ENCODE measurements at places on chromosomes 12 and 14.

DNA sequence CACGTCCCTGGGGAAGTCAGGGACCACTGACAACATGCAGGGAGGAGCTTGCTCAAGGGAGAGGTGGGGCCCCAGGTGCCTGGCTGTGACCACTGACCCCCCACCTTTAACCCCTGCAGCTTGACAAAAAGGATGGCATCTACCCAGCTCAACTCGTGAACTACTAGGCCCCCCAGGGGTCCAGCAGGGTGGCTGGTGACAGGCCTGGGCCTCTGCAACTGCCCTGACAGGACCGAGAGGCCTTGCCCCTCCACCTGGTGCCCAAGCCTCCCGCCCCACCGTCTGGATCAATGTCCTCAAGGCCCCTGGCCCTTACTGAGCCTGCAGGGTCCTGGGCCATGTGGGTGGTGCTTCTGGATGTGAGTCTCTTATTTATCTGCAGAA, 26.3 kb downstream of the HIP1R start:
- no peak for DNase-seq

GRCh38 chr12:46884362-46884761, 58.6 kb upstream of the SLC38A4 start:
- no peak for DNase-seq

DNA sequence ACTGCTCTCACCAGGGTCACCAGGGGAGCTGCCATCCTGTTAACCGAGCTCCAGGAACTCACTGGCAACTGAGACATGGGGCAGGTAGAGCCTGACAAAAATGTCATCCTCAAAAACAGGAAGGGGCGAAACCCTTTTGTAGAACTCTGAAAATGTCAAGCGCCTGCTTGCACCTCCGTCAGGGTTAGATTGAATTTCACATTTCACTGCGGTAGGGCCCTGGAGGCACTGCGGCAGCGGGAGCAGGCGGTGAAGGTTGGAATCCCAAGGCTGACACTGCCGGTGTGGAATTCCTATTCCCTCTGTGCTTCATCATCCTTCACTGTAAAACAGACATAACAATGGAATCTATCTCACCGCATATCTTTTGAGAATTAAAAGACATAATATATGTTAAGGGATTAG, 142.8 kb upstream of the TMCC3 start:
- DNase-seq = no peak

GRCh38 chr14:64986648-64987437, at the start of gene FNTB:
TSS of gene FNTB (plus strand) at chr14:64986895. CDS start at chr14:64986954, 59 bp downstream.
- peak; percentile 87 for DNase-seq

- no peak for DNase-seq
These were observed 56.4 kb downstream of the PPP2R5E start for GRCh38 chr14:63486738-63487137.

DNA sequence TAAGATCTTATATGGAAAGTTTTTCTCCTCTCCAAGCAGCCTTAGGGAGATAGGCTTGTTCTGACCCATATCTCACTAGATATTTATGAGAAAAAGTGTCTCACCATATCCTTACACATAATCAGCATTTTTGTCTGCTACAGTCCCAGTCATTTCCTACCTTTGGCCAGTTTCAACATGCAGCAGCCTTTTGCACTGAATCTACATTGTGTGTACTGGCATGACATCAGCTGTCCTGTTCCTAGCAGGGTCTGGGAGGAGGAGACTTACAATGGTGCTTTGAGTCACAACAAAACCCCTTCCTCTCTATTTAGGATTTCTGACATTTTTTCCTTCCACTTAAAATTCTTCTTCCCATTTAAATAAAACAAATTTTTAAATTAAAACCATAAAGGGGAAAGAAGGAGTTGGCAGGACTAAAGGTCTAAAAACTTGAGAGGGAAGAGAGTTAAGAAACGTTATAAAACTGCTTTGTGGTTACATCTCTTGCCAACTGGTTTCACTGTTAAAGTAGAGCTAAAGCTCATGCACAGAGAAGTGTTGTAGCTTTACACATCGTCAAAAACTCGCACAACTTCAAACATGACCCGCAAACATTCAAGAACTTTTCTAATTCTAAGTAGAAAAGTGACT, 53.3 kb upstream of the CERS5 start:
- peak; percentile 58 for DNase-seq

DNA sequence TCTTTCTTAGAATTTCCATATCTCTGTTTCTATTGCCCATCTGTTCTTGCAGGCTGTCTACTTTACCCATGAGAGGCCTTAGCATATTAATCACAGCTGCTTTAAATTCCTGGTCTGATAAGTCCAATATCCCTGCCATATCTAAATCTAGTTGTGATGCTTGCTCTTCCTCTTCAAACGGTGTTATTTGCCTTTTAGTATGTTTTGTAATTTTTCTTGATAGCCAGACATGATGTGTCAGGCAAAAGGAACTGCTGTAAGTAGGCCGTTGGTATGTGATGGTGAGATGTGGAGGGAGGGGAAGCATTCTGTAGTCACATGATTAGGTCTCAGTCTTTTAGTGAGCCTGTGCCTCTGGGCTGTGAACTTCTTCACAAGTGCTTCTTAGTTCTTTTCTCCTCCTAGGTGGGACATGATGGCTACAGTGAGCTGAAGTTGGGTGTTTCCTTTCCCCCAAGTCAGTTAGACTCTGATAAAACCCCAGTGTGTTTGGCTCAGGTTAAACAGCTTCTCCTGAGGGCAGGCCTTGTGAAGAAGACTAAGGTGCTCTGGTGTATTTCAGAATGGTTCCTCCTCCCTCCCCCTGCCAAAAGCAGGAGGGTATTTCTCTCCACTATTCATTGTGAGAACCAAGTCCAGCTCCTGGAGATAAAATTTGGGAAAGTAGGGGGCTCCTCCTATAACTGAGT, 195.9 kb upstream of the PARP11 start:
- DNase-seq = no peak

GRCh38 chr12:65615118-65615517, 209.2 kb upstream of the HMGA2 start:
- no peak for DNase-seq

- no peak for DNase-seq
These were observed 11.1 kb upstream of the PSEN1 start for GRCh38 chr14:73125169-73125588.

- DNase-seq = no peak
These were observed 124.3 kb downstream of the AACS start for GRCh38 chr12:125189502-125189901.

DNA sequence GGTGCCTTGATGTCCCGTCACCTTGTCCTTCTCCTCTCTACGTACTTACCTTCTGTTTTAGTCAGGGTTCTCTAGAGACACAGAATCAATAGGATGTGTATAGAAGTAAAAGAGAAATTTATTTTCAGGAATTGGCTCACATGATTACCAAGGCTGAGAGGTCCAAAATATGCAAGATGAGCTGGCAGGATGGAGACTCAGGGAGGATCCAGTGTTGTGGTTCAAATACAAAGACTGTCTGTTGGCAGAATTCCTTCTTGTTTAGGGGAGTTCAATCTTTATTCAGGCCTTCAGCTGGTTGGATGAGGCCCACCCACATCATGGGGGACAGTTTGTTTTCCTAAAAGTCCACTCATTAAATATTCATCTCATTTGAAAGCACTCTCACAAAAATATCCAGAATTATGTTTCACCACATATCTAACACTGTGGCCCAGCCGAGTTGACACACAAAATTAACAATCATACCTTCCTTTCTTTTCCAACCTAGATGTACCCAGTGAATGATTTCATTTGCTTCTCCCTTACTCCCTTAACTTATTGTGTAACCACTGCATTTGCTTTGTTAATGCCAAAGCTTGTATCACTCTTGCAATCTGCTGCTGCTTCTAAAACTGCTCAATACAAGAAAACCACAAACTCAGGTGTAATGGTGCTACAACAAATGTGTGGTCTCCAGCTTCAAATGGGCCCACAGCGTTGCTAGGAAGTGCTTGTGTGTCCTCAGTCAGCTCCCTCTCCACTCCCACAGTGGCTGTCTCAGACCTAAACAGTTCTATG, 195.4 kb upstream of the ARHGAP5 start:
- no peak for DNase-seq

GRCh38 chr14:74824997-74825396, 50.9 kb downstream of the PROX2 start:
- no peak for DNase-seq

DNA sequence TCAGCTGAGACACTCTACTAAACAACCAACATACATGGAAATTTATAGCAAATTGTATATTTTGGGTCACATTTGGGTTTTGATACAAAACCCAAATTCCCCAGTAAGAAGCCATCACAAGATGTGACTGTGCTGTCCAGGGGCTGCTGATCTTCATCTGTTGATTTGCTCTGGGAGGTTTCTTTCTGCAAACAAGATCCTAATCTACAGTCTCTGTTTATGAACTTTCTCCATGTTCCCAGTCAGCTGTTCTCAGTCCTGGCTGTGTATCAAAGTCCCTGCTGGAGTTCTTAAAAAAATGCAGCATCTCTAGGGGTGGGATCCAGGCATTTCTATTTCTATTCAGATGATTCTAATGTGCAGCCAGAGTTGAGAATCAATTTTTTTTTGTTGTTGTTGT, 85.1 kb downstream of the ATP23 start:
- no peak for DNase-seq

- no peak for DNase-seq
These were observed 88.4 kb downstream of the DNAH10 start for GRCh38 chr12:123850246-123851134.

GRCh38 chr12:24441458-24441857, 492.0 kb upstream of the SOX5 start:
- DNase-seq = no peak

DNA sequence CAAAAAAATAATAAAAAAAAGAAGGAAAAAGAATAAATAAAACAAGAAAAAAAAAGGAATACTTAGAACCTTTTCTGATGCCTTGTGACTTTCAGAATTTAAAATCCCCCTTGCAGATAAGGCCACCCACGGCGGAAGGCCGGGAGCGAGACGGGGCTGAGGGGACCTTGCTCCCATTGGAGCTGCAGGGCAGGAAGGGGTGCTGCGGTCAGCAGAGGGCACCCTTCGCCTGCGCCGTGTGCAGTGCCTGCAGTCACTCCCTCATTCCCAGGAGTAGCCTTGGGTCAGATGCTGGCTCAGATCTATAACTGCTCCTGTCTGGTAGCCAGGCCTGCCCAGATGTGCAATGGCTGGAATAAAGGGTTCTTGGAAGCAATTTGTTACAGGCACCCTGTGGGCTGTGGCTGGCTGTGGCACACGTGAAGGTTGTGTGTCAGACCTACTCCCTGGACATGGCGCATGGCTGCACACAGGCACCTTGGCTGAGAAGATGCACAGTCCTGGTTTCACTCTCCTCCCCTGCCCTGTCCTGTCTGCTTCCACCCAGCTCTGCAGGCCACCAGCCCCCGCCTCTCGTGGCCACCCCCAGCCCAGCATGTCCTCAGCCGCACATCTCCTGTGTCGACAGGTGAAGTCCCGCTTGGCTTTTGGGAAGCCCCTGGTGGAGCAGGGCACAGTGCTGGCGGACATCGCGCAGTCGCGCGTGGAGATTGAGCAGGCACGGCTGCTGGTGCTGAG, 13.4 kb upstream of the ALDH2 start:
- DNase-seq = no peak

DNA sequence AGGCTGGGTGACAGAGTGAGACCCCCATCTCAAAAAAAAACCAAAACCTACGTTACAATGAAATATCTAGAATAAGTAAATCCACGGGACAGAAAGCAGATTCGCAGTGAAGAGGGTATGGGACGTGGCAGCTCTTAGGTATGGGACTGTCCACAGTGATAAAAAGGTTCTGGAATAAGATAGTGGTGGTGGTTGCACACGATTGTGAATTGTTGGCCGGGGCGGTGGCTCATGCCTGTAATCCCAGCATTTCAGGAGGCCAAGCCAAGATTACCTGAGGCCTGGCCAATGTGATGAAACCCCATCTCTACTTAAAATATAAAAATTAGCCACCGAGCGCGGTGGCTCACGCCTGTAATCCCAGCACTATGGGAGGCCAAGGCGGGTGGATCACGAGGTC, 76.3 kb downstream of the KDM2B start:
- DNase-seq = no peak

- DNase-seq = no peak
These were observed 2.9 kb downstream of the ATL1 start for GRCh38 chr14:50562841-50563240.

- DNase-seq = no peak
These were observed 25.1 kb downstream of the ANAPC5 start for GRCh38 chr12:121326996-121327674.

GRCh38 chr14:75063491-75064204, at the start of gene ACYP1:
TSS of gene ACYP1 (minus strand) at chr14:75064024. CDS start at chr14:75063553, 471 bp downstream.
- peak; percentile 64 for DNase-seq

DNA sequence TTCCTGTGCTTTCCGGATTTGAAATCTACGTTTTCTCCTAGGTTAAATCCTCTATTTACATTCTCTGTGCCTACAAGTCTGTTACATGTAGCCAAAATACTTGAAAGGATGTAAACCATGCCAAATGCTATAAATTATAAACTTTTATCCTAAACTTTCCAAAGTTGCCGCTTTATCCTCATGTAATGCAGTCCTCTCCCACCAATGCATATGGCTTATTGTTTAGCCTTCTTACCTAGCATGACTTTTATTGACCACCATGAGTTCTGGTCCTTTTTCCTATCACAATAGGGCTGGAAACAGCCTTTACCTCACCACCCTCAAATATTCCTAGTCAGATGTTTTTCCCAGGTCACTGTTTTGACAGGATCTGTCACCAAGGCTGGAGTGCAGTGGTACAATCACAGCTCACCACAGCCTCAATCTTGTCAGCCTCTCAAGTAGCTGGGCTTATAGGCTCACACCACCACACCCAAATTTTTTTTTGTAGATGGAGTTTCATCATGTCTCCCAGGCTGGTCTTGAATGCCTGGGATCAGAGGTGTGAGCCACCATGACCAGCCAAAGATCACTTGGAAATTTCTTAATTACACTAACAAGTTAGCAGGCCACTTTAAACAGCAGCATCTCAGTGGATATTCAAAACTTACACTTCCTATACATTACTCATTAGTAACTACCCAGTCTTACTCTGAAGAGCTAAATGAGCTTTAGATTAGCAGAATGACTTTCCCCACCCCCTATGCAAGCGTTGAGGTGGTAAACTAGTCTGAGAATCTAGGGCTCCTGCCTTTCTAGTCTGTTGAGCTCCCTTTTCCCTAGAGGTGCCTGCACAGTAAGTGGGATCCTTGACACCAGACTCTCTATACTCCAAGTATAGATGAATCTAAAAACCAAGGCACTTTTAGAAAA, 4.1 kb downstream of the TUBA1B start:
- peak; percentile 29 for DNase-seq

DNA sequence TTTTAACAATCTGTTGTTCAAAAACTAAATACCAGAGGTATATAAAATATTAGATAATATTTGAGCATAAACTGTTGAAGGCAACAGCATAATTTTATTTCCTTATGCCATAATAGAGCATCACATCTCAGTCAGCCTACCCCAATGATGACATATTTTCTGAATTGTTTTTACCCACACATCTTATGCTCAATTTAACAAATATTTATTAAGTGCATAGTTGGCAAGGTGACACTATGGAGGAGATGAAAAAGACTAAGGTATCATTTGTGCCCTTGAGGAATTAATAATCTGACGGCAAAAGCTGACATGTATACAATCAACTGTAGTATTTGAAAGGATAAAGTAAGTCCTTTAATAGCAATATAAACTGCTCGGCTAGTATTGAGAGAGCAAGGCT, 102.4 kb downstream of the SYT1 start:
- DNase-seq = no peak

- DNase-seq = no peak
These were observed 20.4 kb downstream of the CCDC88C start for GRCh38 chr14:91396959-91397815.

- no peak for DNase-seq
These were observed 48.8 kb upstream of the PARP11 start for GRCh38 chr12:3922033-3922432.
